ENCODE measurements at places on chromosomes 12 and 14.

DNA sequence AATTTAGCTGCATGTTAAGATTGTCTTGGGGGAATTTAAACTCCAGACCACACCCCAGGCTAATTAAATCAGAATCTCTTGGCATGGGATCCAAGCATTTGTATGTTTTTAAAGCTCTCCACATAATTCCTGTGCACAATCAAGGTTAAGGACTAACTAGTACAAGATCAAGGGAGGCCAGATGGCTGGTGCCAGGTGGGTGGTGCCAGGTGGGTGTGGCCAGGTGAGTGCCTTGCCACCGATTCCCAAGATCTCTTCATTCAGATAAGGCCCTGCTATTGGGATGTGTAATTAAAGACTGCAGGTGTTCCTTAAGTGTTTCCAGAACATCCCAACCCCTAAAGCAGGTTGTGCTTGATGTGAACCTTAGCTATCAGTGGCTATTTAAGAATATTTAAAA lies 75.1 kb downstream of the NRXN3 start:
- no peak for DNase-seq

DNA sequence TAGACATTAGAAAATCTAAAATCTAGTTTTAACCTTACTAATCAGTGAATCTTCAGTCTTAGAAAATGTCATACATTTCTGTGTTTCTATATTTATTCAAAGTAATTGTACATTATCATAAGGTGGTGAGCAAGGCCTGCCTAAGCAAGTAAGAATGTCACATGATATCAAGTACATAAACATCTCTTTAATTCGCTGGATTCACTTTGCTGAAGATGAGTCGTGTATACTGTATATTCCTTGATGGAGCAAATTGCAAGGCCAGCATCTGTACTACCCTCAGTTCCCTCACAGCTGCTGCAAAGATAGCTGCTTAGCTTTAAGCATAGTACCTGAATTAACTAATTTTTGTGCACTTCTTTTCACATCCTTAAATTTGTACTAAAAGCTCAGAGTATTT lies 8.5 kb upstream of the AK7 start:
- DNase-seq, result no peak

DNA sequence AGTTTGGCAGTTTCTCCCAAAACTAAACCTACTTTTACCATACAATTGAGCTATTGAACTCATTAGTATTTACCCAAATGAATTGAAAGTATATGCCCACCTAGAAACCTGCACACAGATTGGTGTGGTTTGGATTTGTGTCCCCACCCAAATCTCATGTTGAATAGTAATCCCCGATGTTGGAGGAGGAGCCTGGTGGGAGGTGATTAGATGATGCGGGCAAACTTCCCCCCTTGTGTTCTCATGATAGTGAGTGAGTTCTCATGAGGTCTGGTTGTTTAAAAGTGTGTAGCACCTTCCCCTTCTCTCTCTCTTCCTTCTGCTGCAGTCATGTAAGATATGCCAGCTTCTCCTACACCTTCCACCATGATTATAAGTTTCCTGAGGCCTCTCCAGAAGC lies 4.0 kb upstream of the KRT6C start:
- no peak for DNase-seq

- peak; percentile 11 for DNase-seq
Measured at GRCh38 chr12:121467638-121468498, 68.0 kb downstream of the RNF34 start.

DNA sequence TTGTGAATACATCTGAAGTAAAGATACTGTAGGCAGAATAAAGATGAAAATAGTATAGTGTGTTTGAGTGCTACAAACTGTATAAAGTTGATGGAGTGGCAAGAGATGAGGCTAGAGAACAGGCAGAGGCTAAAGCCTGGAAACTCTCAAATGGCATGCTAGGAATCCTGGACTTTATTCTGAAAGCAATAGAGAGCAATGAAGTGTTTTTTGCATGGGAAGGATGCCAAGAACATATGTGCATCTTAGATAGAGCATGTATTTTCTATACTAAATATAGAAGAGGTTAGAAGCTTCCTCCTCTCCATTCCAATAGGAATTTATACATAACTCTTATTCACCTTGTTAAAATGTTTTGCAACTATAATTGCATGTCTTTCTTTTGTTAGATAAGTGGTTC lies 86.3 kb upstream of the TMTC2 start:
- no peak for DNase-seq

- no peak for DNase-seq
Measured at GRCh38 chr12:56721216-56721615, 3.9 kb downstream of the NACA start.

GRCh38 chr14:63438065-63438757 lies 105.0 kb downstream of the PPP2R5E start:
- DNase-seq, result no peak

GRCh38 chr14:74155287-74155686 lies 70.5 kb downstream of the LIN52 start:
- DNase-seq, result no peak
